ENCODE measurements at places on chromosomes 7 and 10. TPM values are rescaled to one million over a fixed set of nuclear protein-coding genes. Genes with fewer than 3 reads are reported as not detected.

The GDF2 gene
- not detected for total RNA-seq

The ACSL5 gene
- total RNA-seq, result not detected

The ADRB1 gene
- 0.14 TPM for total RNA-seq

The CLEC5A gene
- total RNA-seq, result not detected

The TSPAN33 gene
- total RNA-seq, result 16.7 TPM

The CNPY1 gene
- total RNA-seq, result 2.4 TPM

The ALOX5 gene
- not detected for total RNA-seq

The SEMA3D gene
- 26.3 TPM for total RNA-seq

The HELLS gene
- total RNA-seq, result 187 TPM

The NKX2-3 gene
- total RNA-seq, result not detected

DNA sequence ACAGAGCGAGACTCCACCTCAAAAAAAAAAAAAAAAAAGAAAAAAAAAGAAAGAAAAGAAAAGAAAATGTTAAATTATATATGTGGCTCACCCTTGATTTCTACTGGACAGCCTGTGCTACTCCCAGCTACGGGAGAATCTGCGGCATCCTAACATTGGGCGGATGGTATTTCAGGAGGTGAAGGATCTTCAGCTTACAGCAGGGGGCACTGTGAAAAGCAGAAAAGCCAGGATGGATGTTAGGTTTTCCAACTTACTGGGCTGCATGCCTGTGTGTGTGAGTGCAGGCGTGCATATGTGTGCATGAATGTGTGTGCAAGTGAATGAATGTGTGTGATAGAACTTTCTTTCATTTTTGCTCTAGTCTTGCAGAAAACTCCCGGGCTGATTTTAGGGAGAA lies 1066.5 kb downstream of the TYW1 start:
- peak; percentile 7 for DNase-seq

GRCh38 chr10:133258818-133259601 lies 17.7 kb downstream of the ADAM8 start:
- no peak for DNase-seq

GRCh38 chr10:122624546-122624945 lies 64.0 kb downstream of the DMBT1 start:
- DNase-seq, result no peak

- no peak for DNase-seq
Observed at GRCh38 chr10:8060010-8060703, 5.7 kb downstream of the GATA3 start.

DNA sequence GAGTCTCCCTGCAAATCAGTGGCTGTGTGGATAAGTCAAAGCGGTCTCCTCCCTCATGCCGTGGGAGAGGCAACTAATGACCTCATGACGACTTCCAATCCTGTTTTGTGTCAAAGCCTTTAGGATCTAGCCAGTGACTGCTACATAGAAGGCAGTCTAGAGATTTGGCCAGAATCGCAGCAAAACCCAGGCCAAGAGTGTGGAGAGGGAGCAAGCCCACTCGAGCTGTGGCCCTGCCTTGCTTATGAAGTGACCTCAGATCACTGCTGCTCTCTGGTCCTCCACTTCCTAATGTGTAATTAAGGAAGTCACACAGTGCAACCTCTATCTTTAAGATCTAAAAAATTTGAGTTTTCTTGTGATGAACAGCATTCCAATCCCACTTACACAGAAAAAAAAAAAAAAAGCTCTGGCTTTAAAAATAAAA lies 296.7 kb upstream of the KLF6 start:
- DNase-seq, result no peak

GRCh38 chr10:65622608-65623007 lies 1303.2 kb upstream of the LRRTM3 start:
- DNase-seq, result no peak

DNA sequence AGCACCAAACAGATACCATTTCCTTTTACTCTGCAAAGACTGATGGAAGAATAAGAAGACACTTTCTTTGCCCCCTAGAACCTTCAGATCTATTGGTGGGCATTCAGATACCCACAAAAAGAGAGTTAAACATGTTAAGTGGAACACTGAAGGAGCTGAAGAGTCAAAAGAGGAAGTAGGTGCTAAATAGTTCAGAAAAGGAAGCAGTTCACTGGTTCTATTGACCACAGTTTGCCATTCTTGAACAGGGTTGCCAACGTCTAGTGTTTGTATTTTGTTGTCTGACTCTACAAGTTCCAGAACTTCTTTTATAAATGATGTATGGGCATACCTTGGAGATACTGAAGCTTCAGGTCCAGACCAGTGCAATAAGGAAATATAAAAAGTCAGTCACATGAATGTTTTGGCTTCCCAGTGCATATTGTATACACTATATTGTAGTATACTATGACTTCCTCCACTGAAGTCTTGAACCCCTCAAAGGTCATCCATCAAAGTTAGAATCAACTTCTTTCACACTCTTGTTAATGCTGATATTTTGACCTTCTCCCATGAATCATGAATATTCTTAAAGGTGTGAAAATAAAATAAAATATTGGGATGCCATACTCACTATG lies 47.5 kb upstream of the AGR3 start:
- DNase-seq, result no peak

- DNase-seq, result no peak
Observed at GRCh38 chr7:33761449-33762080, 143.8 kb upstream of the BMPER start.

GRCh38 chr7:7399707-7400106 lies 136.0 kb downstream of the COL28A1 start:
- DNase-seq, result no peak

GRCh38 chr7:29965030-29965429 lies 24.6 kb downstream of the SCRN1 start:
- no peak for DNase-seq

GRCh38 chr10:451021-451471 lies 238.4 kb downstream of the DIP2C start:
- DNase-seq, result no peak

DNA sequence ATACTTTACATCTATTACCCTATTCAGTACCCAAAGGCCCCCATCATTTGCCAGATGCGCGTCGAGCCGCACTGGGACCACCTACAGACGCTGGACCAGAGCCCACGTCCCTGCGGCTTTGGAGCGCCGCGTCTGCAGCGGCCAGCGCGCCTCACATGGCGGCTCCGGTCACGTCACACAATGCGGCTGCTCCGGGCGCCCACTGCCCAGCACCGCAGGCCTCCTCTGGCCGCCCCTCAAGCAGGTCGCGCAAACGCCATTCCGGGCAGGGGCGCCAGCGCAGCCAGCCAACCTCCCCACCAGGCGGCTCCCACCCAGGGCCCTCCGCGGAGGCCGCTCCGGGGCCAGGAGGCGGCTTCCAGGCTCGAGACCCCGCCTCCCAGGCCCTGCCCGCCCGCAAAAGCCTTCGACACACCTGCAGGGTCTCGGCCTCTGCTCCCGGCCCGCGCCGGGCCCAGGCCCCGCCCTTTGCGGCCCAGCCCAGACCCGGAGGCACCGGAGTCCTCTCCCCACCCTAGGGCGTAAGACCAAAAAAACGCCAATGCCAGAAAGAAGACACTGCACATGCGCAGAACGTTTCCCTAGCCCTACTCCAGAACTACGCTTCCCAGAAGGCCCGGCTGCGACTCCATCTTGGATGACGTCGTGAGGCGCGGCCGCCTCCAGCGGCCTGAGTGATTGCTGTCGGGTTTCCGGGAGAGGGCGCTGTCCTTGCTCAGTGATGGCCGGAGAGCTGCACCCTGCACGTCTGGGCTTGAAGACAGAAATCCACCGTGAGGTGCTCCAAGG lies at the start of gene ZNF25:
ZNF25 (minus strand) TSS at position 557 of the 789 bp plus-strand sequence. CDS start 4,925 bp downstream, outside the sequence.
- peak; percentile 95 for DNase-seq

DNA sequence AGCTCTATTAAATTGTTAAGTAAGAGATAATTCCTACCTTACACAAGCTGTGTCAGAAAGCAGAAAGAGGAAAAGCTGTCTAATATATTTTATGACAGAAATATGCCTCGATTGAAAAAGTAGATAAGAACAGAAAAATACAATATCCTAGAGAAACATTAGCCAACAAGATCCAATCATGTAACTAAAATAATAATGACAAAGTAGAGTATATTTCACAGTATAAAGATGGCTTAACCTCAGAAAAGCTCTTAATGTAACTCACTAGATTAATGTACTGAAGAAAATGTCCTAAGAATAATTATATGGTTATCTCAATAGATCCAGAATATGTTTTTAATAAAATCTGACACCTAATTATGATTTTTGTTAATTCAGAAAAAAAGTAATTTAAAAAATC lies 89.8 kb upstream of the HABP2 start:
- no peak for DNase-seq

- DNase-seq, result peak; percentile 20
Observed at GRCh38 chr7:78018641-78019446, 220.3 kb downstream of the PHTF2 start.

DNA sequence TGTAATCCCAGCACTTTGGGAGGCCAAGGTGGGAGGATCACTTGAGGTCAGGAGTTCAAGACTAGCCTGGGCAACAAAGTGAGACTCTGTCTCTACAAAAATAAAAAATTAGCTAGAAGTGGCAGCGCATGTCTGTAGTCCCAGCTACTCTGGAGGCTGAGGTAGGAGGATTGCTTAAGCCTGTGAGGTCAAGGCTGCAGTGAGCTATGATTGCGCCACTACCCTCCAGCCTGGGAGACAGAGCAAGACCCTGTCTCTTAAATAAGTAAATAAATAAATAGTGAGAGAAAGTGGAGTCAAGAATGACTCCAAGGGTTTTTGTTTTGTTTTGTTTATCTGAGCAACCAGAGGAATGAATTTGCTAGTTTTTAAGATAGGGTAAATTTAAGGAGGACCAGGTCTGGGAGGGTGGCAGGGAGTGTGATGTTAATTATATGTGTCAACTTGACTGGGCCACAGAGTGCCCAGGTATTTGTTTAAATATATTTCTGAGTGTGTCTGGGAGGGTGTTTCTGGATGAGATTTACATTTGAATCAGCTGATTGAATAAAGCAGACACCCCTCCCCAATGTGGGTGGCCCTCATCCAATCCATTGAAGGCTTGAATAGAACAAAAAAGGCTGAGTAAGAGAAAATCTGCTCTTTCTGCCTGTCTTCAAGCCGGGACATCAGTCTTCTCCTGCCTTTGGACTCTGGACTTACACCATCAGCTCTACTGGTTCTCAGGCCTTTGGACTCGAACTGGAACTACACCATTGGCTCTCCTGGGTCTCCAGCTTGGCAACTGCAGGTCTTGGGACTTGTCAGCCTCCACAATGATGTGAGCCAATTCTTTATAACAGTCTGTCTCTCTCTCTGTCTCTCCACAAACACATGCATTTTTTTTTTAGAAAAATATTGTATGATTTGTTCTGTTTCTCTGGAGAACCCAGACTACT lies 23.5 kb downstream of the IMPDH1 start:
- DNase-seq, result no peak

GRCh38 chr10:65355141-65355680 lies 1570.6 kb upstream of the LRRTM3 start:
- no peak for DNase-seq

GRCh38 chr7:25897261-25897782 lies 254.7 kb upstream of the NFE2L3 start:
- DNase-seq, result no peak

DNA sequence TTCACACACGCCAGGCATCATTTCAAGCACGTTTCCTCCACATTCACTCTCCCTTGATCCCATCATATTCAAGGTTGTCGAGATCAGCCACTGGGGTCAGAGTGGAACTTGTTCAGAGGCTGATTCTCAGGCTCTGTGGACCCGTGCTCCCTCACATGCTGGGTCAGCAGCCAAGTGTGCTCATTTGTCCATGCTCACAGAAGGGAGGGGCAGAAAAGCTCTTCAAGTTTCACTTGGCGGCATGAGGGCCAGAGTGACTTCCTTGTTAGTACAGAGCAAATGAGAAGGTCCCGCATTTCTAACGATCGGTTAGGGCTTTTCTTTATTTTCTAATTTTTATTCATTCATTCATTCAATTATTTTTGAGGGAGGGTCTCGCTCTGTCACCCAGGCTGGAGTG lies 82.2 kb downstream of the EBLN1 start:
- DNase-seq, result no peak

DNA sequence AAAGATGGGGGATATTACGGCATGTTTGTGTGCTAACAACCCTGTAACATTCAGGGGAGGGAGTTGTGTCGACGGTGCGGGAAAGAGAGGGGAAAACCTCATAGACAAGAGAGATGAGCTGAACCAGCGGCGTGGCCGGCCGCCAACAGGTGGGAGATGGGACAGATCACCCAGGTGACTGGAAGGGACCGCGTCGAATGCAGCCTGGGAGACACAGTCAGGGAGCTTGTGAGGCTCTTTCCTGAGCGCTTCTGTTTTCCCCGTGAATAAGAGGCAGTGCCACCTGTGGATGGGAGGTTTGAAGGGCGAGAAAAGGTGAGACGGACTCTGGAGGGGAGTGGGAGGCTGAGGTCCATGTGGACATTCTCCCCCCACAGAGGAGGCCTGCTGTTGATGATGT lies 9.9 kb upstream of the PRKAG2 start:
- no peak for DNase-seq

- DNase-seq, result no peak
Observed at GRCh38 chr7:133662830-133663229, 410.0 kb downstream of the EXOC4 start.

GRCh38 chr10:117804470-117805011 lies 242.2 kb downstream of the RAB11FIP2 start:
- DNase-seq, result no peak

GRCh38 chr7:39017369-39017915 lies 39.7 kb downstream of the POU6F2 start:
- DNase-seq, result no peak

GRCh38 chr10:131886237-131886636 lies 14.6 kb upstream of the PPP2R2D start:
- DNase-seq, result no peak

- no peak for DNase-seq
Observed at GRCh38 chr7:137873979-137874777, 27.4 kb upstream of the DGKI start.

DNA sequence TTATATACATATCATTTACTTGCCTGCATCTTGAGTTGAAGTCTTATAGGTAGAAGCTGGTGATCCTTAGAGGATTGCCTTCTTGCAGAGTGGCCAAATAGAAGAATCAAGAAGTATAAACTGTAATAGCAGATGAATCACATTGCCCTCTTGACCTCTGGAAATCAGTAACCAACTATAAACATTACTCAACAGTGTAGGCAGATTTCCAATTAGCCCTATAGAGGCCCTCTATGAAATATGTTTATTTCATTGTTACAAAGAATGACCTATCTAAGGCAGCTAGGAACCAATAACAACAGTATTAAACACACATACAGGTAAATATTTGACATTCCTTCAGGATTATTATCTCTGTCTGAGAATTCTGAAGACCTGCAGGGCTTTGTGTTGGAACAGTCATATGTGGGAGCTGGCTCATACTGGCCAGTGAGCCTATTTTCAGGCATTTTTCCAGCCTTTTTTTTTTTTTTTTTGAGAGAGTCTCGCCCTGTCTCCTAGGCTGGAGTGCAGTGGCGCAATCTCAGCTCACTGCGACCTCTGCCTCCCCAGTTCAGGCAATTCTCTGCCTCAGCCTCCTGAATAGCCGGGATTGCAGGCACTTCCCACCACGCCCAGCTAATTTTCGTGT lies 7.2 kb upstream of the SRI start:
- DNase-seq, result no peak

GRCh38 chr10:106955133-106955532 lies 209.4 kb downstream of the SORCS1 start:
- DNase-seq, result no peak

GRCh38 chr10:77504873-77505257 lies 132.7 kb downstream of the KCNMA1 start:
- DNase-seq, result no peak

Measured in neural crest cell (in vitro differentiated cells).